ENCODE measurements at places on chromosomes 1 and 21.

- peak; percentile 22 for DNase-seq
These were observed 40.4 kb downstream of the KIAA0040 start for GRCh38 chr1:175152006-175152652.

DNA sequence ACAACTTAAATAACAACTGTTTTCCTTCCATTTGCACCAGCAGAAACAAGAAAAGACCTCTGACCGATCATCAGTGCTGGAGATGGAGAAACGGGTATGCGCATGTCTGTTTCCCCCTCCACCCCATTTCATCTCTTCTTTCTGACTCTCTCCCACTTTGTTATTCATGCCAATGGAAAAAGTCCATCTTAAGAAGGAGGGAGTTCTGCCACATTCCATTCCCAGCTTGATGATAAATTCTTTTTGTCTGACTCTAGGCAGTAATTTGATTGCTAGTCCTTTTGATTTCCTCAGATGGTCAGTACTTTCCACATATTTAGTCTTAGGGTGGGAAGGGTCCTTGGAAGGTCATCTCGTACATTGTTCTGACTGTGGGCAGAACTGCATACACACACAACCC, 142.5 kb downstream of the SYT2 start:
- DNase-seq, result no peak

DNA sequence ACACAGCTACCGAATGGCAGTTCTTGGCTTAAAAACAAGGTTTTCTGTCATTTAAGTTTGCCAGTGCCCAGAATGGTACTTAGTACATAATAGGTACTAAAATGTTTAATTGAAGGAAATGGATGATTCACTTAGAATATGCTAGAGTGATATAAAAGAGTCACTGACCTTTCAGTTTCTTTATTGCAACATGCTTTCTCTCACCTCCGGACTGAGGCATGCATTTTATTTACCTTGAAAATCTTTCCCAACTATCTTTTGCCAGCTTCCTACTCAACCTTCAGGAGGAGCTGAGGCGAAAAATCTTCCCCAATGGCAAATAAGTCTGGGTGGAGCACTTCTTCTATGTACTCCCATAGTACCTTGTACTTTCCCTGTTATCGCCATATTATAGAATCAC, 244.9 kb downstream of the ZNF648 start:
- DNase-seq, result no peak

- DNase-seq, result no peak
These were observed 12.7 kb downstream of the VSIG8 start for GRCh38 chr1:159849626-159850366.

DNA sequence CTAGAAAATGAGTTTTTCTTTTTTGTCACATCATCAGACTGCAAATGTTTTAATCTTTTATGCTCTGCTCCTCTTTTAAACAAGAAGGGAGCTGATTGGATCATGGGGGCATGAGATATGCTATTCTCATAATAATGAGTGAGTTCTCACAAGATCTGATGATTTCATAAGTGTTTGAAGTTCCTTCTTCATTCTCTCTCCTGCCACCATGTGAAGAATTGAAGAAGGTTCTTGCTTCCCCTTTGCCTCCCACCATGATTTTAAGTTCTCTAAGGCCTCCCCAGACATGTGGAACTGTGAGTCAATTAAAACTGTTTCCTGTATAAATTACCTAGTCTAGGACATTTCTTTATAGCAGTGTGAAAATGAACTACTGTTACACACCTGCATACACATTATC, 218.2 kb downstream of the NRIP1 start:
- DNase-seq, result no peak

GRCh38 chr1:61642475-61643232, 82.3 kb downstream of the TM2D1 start:
- no peak for DNase-seq

DNA sequence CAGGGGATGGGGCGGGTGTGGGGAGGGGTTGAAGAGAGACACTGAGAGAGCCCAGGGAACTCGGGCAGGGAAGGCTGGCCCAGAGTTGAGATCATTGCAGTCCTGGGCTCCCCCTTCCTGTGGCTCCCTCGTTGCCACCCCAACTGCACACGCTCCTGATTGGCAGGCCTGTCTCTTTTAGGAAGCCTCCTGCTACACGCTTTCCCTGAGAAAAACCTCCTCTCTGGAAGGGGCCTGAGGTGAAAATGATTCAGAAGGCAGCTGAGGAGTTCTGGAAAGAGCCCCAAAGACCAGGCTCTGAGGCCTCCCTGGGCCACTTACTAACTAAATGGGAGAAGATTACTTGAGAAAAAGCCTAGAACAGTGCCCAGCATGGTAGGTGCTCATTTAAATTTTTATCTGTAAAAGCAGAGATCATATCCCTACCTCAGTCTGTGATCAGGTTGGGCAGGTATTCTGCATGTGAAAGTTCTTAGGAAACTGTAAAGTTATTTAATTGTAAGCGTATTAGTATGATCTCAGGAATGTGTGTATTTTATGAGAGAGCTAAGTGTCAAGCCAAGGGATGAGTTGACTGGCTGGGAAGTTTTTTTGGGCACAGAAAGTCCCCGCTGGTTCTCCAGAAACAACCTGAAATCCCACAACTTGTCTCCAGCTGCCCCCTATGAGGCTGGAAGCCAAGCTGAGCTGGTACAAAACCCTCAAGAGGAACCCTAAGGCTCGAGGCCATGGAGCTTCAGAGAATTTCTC, 65.2 kb upstream of the EPS8L3 start:
- no peak for DNase-seq

DNA sequence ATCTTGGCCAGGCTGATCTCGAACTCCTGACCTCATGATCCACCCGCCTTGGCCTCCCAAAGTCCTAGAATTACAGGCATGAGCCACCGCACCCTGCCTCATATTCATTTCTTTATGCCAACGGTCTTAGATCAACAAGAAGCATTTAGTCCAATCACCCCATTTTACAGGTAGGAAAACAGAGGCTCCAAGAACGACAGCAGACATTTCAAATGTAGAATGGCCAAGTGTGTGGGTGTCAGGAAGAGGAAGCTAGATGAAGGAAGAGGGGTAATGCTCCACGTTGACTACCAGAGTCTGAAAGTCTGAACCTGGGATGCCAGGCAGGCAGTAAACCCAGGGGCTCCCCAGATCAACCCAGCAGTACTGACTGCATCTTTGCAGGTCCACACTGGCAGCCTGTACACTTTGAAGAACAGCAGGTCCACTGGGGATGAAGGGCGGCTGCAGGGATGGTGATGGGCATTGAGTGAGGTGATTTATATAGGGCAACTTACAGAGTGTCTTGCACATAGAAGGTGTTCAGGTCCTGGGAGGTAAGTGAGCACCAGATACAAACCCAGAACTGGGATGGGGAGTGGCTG, 120.2 kb downstream of the EPHB2 start:
- DNase-seq, result no peak

DNA sequence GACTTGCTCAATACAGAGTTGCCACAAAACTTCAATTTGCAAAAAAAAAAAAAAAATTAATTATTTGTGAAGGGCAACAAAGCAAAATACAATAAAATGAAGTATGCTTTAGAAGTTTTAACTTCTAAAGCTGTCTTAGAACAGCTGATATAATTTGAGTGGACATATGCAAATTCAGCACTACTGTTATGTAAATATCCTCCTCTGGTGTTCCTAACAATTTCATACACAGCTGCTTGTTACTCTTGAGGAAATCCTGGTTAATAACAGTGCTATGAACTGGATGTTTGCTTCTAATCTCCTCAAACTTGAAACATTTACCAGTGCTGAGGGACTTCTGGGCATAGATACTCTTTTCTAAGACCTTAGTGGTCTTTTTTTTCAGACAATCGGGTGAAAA, 69.6 kb upstream of the COL24A1 start:
- DNase-seq, result no peak

DNA sequence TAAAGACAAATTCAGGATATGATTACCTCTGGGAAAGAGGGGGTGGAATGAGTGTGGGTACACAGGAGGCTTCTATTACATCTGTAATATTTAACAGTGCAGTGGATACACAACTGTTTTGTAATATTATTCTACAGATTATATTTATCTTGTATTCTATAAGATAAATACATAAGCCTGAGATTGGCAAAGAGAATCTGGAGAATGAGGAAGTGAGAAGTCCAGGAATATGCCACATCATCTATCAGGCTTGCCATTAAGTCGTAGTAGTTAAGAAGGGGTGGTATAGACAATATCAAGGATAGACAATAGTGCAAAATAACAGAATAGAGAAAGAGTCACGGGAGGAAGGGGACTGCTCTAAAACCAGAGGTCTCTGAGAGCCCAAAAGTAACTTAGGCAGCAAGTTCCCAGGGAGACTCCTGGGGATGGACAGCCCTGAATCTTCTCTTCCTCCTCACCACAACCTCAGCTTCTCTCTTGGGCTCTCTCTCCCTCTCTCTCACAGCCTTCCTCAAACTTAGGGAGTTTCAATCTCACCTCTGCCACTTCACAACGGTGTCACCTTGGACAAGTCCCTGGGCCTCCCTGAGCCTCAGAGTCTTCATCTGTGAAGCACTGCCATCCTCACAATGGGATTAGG, 14.0 kb upstream of the PTAFR start:
- no peak for DNase-seq

GRCh38 chr1:180929389-180929788, 16.7 kb downstream of the KIAA1614 start:
- no peak for DNase-seq

GRCh38 chr1:66269222-66269621, 264.7 kb upstream of the SGIP1 start:
- no peak for DNase-seq

Data from brain microvascular endothelial cell (primary cell).